ENCODE measurements at places on chromosomes 4 and X.
A peak's percentile ranks its signal among the peaks of the same experiment; 100 is the strongest.

DNA sequence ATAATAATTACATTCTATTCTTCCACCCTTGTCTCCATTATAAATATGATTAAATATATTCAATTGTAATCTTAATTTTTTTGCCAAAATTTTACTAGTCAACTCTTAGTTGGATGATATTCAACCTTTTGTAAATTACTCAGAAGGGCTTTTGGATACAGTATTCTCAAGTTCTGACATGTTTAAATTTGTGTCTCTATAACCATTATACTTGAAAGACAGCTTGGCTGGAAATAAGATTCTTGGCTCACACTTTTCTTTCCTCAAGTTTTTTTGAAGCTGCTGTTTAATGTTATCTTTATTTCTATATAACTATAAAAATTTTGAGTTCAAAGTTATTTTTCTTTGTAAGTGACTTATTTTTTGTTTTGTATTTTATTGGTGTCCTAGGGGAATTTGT, 214.4 kb downstream of the ARAP2 start:
- H3K4me1 ChIP-seq, result no peaks in the 10 kb centered on the region
- H3K27ac ChIP-seq, result no peak overlapping the region
- no peaks in the 10 kb centered on the region for H3K36me3 ChIP-seq

- no peaks in the 10 kb centered on the region for H3K36me3 ChIP-seq
- no peaks in the 10 kb centered on the region for H3K27me3 ChIP-seq
These were observed 95.8 kb upstream of the NAP1L5 start for GRCh38 chr4:88793475-88793874.

DNA sequence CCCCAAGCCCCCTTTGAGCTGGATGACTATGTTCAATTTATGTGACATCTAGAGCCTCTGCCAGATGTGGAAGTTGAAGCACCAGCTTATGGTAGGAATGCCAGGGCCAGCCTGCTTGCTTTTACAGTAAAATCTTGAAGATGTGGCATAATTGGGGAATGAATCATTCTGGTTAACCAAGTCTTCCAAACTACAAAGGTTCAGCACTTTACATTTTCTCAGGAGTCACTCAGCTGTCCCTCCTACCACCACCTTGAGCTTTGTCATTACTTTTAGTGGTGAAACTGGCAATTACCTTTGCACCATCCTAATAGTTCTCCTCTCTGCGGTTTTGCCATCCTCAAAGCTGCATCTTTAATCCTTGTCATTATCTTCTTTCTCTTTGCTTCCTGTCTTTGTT, 172.2 kb downstream of the HS6ST2 start:
- H3K4me3 ChIP-seq, result no peak overlapping the region
- H3K4me1 ChIP-seq, result no peaks in the 10 kb centered on the region
- peak; percentile 21 for DNase-seq
- no peak overlapping the region for H3K27ac ChIP-seq
- H3K27me3 ChIP-seq, result no peaks in the 10 kb centered on the region

DNA sequence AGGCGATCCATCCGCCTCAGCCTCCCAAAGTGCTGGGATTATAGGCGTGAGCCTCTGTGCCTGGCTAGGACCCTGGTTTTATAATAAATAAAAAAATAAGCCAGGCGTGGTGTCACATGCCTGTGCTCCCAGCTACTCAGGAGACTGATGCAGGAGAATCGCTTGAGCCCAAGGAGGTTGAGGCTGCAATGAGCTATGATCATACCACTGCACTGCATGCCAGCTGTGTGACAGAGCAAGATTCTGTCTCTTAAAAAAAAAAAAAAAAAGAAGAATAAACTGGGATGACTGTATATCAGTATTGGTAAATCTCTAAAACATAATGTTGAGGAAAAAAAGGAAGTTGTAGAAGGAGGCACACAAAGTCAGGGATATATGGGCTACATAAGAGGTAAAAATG, 45.7 kb upstream of the SLC34A2 start:
- no peaks in the 10 kb centered on the region for H3K27me3 ChIP-seq
- no peak overlapping the region for H3K4me3 ChIP-seq
- no peaks in the 10 kb centered on the region for H3K4me1 ChIP-seq
- no peak for DNase-seq
- H3K36me3 ChIP-seq, result no peaks in the 10 kb centered on the region

DNA sequence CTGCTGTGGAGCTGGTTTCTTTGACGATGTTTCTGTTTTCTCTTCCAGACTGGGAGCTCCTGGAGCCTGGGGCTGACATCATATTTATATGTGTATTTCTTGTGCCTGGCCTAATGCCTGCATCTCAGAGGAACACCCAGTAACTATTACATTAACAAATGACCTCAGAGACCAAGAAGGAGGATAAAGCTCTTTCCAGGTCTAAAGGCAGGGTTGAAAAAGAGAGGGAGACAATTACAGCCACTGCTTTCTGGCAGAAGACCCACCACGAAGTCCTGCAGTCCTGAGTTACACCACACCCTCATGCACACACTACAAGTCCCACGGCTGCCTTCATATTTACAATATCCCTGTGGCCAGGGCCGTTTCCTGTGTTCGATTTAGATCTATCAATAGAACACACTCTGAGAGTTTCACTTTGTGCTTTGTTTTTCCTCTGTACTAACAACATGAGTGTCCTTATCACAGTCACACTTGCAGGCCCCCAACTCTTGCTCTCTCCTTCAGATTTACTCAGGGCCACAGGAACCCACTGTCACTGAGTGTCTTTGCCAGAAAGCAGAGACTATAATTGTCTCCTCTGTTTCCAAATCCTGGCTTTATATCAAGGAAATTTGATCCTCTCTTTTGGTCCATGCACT, 535.5 kb downstream of the MID1IP1 start:
- no peak overlapping the region for H3K4me3 ChIP-seq
- no peak for DNase-seq
- H3K27me3 ChIP-seq, result no peaks in the 10 kb centered on the region
- no peaks in the 10 kb centered on the region for H3K36me3 ChIP-seq
- H3K4me1 ChIP-seq, result no peaks in the 10 kb centered on the region
- no peak overlapping the region for H3K27ac ChIP-seq

GRCh38 chr4:100079264-100079663, 111.0 kb downstream of the DDIT4L start:
- no peak overlapping the region for H3K4me3 ChIP-seq
- no peaks in the 10 kb centered on the region for H3K36me3 ChIP-seq
- no peak for DNase-seq
- no peak overlapping the region for H3K27ac ChIP-seq
- H3K4me1 ChIP-seq, result peaks cover 6% of the 10 kb centered on the region

DNA sequence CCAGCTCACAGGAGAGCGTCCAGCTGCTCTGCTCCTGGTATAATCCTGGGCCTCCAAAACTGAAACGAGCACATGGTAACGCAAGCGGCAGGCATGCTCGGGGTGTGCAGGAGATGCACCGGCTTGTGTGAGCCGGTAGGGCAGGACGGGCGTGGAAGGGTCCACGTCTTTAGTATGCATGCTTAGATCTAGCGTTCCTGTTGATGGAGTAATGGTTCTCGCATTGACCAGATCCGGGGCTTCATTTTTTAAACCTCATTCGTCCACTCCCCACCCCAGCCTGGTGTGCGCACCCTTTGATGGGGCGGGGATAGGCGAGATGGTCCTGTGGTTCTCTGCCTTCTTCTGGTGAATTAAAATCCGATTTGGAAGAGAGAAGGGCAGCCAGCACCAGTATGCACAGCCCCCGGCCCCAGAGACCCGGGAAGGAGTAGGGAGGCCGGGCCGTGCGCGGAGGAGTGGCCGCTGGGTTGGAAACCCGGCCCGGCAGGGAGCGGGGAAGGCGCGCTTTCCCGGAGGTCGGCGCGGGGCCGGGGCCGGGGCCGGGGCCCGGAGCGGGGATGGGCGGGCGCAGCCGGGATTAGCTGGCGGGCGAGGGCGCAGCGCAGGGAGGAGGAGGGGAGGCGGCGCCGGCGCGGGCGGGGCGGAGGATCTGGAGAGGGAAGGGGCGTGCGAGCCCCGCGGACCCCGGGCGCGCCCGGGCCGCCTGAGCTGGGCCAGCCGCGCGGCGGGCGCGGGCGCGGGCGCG, 39.9 kb downstream of the FAM149A start:
- H3K27me3 ChIP-seq, result no peaks in the 10 kb centered on the region
- peak overlapping the region; percentile 61 for H3K4me3 ChIP-seq
- H3K27ac ChIP-seq, result no peak overlapping the region
- no peaks in the 10 kb centered on the region for H3K36me3 ChIP-seq
- H3K4me1 ChIP-seq, result peaks cover 4% of the 10 kb centered on the region
- DNase-seq, result peak; percentile 52

- H3K36me3 ChIP-seq, result peaks cover 60% of the 10 kb centered on the region
- peaks cover 38% of the 10 kb centered on the region for H3K4me1 ChIP-seq
- DNase-seq, result peak; percentile 97
- H3K27ac ChIP-seq, result peak overlapping the region; percentile 82
- H3K4me3 ChIP-seq, result no peak overlapping the region
These were observed 133.9 kb downstream of the AFAP1 start for GRCh38 chr4:7805533-7806337.

All from astrocyte (in vitro differentiated cells and primary cell).